Mucosa of descending colon (tissue), 3 donors: ENCODE measurements at places on chromosomes 12 and 14. TPM values are rescaled to one million over a fixed set of nuclear protein-coding genes. Genes with fewer than 3 reads are reported as not detected.

MTRFR gene
- total RNA-seq: 11.2 TPM

RPL10L gene
- total RNA-seq: 6.0 TPM

RNFT2 gene
- 2.0 TPM for total RNA-seq

GRCh38 chr12:43115441-43116160, 436.4 kb downstream of the ADAMTS20 start:
- DNase-seq: no peak

- DNase-seq: no peak
Observed at GRCh38 chr12:125028106-125028505, 34.7 kb downstream of the BRI3BP start.

- no peak for DNase-seq
Observed at GRCh38 chr14:68928770-68929550, 50.1 kb downstream of the ACTN1 start.

DNA sequence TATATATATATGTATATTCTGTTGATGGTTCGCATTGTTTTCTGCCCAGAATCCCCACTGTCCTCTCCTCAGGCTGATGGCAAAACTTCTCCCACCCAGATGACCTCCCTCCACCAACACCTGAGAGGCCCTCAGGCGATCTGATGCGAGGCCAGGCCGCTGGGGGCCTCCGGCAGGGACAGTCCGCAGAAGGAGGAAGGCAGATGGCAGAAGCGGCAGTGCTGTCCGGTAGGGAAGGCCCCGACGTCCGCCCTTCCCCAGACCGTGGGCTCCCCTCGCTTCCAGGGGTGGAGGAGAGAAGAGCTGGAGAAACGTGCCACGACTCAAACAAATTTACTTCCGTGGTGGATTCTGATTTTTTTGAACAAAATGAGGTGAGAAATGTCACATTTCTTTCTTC, 178.3 kb upstream of the RGS6 start:
- no peak for DNase-seq

DNA sequence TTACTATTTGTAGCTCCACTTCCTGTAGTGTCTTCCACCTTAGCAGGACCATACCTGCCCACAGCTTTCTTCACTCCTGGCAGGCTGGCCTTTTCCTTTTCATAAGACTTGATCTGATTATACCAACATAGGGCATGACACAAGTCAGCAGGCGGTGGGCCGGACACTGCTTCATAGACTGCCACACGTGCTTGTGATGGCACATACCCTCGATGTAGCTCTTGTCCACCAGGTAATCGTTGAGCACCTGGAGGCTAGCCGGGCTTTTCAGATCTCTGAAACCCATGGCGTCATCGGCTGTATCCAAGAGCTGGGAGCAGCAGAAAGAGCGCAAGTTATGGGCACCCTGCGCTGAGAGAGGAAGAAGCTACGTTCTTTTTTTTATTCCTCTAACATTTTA, 53.7 kb upstream of the TMEM263 start:
- DNase-seq: no peak

DNA sequence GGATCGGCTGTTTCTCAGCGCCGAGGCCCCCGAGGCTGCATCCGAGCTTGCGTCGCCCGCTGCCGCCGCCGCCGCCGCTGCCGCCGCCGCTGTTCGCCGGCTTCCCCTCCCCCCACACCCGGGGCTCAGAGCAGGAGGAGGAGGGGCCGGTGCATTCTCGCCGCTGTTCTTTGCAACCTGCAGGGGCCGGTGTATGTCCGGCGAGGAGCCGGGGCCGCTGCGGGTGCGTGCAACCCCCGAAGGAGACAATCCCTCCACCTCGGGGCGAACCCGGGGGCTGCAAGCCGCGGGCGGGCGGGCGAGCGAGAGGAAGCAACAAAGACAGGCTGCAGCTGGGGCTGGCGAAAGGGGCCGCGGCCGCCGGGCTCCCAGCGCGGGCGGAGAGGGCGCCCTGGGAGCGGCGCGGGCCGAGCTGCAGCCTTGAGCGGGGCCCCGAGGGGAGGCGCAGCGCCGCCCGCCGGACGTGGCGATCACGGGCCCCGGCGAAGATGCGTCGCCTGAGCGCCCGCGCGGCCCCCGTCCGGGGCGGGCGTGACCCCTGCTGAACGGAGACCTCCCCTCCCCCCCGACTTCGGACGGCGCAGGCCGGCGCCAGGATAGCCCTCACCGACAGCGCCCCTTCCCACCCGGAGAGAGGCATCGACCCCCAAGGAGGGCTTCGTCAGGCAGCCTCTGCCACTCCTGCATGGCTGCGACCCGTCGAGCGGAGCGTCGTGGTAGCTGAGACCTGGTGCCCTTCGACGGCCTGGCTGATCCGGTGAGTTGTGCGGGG, 702 bp downstream of the FAM222A start:
- DNase-seq: peak; percentile 82

DNA sequence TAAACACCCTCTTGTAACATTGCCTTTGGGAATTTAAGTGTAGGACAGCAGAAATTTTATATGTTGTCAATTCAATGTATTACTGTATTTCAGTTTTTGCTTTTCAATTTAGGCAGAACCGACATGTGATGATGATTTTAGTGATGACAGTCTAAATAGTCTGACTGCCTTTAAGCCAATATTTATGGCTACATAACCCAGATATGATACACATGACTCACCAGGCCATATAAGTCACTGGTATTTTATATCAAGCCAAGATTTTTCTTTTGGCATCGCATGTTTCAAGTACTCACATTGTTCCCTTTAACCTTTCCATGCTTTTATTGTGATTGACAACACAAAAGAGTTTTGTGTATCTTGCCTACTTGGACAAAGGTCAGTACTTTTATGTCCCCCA, 13.6 kb upstream of the PPM1A start:
- DNase-seq: no peak

DNA sequence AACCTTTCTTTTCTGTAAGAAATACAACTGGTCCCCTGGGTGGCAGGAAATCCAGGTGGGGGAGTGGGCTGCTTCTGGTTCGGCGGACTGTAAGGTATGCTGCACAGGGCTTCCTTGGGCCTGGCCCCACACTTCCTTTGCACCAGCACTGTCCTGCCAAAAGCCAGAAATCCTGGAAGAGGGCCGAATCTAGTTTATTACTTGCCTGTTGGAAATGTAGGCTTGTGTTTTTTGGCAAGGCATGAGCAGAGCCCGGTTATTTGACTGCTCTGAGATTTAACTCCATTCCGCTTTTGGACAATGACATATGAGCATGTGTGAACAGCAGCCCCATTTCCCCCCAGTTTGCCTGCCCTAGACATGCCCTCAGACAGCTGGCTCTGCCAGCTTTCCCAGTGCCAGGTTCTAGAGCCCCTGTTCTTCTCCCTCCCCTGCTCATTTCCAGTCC, 86.6 kb downstream of the BORCS5 start:
- DNase-seq: no peak

- no peak for DNase-seq
Observed at GRCh38 chr12:2453076-2453760, 341.6 kb upstream of the FKBP4 start.
